ENCODE measurements at places on chromosomes 2 and 18.

DNA sequence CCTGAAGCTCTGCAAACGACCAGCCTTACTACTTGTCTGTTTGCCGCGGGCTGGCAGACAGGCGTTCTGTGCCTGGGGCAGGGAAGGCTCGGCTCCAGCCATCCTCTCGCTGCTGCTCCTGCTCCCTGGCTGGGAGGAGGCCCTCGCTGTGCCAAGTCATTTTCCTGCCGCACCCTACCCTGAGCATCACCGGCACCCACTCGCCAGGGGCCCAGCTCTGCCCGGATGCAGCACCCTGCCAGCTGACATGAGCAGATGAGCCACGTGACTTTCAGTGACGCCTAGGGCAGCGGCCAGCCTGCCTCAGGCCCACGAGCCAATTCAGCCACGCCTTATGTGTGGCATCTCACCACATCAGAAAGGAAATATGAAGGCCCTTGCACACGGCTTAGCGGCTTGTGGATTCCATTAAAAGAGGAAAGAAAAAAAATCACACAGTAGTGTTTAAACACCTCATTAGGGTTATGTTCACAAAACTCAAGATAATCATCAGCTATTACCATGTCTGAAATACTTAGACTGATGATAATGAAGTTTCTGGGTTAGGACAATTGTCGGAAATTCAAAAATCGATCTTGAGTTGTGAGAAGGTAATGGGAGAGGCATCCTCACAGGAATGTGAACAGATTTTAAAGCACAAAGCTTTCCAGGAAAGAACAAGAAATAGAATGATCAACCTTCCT is 250.5 kb downstream of the TWIST2 start:
- DNase-seq, result no peak

DNA sequence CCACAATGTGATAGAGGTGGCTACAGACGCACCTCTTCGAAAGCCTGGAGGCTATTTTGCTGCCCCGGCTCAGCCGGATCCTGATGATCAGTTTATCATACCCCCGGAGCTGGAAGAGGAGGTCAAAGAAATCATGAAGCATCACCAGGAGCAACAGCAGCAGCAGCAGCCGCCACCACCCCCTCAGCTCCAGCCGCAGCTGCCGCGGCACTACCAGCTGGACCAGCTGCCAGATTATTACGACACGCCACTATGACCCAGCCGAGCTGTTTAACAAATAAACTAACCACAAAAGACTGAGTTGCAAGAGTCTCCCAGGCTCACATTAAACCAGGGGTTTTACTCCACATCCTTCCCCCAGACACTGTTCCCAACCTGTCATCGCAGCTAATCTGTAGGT is 263.8 kb downstream of the PHLPP1 start:
- DNase-seq, result no peak

DNA sequence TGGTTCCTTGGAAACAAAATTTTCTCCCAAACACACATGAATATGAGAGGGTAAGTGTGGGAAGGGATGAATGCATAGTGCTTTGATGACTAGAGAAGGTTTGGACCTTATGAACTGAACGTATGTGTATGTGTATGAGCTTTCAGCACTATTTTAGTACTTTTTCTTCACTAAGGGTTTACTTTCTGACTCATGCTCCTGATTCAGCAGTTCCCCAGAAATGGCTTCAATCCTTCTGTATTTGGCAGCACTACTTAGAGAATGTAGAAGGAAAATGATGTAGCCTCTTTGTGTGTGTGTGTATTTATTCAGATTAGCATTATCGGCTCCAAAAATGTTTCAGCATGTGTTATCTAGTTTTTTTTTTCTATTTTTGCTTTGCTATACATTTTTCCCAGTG is 22.2 kb downstream of the KCNJ3 start:
- DNase-seq, result no peak

- DNase-seq, result no peak
Measured at GRCh38 chr2:176156301-176156806, 753 bp upstream of the HOXD3 start.

DNA sequence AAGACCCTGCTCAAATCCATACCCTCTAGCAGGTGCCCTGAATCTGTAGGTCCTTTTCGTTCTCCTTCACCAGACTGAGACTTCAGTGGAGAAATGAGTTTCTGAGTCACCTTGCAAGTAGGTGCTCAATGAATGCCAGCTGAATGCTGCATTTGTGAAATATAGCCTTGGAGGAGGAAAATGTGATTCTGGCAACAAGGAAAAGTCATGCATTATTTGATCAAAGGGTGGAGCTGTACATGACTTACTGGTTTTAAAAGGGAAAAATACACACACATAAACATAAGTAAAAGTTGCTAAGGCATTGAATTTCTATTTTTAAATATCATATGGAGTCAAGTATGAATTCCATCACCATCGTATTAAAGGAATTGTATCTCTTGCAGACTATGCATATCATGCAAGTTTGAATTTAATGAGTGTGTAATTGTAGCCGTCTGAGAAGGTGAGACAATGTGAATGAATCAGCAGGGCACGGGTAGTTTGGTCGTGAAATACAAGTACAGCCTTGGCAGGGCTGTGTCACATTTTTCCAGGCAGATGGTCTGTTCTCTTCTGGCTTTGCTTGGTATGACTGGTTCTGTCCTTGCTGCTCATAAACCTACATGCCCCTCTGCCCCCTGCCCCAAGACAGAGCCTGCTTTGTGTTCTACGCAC is 160.8 kb downstream of the COL6A3 start:
- no peak for DNase-seq

GRCh38 chr18:28198620-28199019 is 21.7 kb upstream of the CDH2 start:
- no peak for DNase-seq

GRCh38 chr2:222753251-222753824 is 81.9 kb downstream of the MOGAT1 start:
- DNase-seq, result no peak

- no peak for DNase-seq
Measured at GRCh38 chr2:157784823-157785175, 91.3 kb downstream of the ACVR1 start.
